ENCODE measurements at places on chromosomes 13 and 19. TPM values are rescaled to one million over a fixed set of nuclear protein-coding genes. Genes with fewer than 3 reads are reported as not detected.

- DNase-seq: no peak
These were observed 11.6 kb upstream of the RETN start for GRCh38 chr19:7657131-7657751.

DNA sequence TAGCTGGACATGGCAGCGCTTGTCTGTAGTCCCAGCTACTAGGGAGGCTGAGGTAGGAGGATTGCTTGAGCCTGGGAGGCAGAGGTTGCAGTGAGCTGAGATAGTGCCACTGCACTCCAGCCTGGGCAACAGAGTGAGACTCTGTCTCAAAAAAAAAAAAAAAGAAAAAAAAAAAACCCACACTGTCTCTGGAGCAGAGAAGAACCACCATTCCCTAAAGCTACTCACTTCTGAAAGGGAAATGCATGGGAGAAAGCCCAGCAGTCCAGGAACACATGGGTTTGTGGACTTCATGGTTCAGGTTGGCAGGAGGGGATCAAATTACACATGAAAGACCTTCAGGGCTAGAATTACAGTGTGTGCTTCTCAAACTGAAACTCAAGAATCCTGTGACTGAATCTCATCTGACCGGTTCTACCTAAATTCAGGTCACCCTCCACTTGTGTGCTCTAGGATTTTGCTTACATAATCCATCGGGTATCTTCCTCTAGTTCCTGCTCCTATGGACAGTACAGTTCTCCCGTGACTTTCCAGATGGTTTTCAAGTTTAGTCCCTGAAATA lies 30.2 kb upstream of the CPB2 start:
- no peak for DNase-seq

- no peak for DNase-seq
These were observed 230.7 kb upstream of the PRR20A start for GRCh38 chr13:56909896-56910600.

DNA sequence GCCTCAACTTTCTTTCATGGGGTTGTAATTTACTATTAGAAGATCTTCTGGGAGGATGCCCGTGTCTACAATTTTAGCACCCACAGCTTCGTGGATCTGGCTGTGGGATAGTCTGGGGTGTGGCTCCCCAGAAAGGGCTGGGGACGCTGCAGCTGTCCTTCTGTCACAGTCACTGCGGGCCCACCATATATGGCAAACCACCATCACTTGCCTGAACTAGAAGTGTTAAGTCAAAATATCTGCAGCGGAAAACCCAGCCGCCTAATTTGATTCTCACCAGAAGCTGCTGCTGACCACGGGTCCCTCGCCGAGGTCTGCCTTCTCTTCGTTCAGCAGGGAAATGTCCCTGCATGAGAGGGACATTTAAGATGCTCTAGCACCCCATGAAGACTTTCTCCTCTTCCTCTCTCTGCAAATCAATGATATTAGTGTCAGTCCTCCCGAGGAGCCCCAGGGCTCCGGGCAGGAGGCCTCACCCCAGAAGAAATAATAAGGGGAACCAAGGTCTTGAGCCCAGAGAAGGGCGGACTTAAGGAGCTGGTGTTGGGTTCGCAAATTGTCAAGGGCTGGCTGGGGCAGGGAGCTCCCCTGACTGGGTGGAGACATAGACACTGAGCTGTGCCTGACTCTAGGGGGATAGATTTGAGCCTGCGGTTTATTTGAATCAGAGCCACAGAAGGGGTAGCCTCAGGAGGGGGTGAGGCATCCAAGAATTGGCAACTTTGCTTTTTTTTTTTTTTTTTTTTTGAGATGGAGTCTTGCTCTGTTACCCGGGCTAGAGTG lies 3.0 kb upstream of the MATK start:
- DNase-seq: no peak

The ZNF486 gene
- polyA plus RNA-seq: not detected

The SYT5 gene
- 0.43 TPM for polyA plus RNA-seq
